NCI-H2107 (cell line): ENCODE measurements at places on chromosomes 7 and 10.

GRCh38 chr10:58645416-58646146 lies 132.9 kb downstream of the BICC1 start:
- DNase-seq = no peak

GRCh38 chr10:127027786-127028185 lies 122.6 kb downstream of the DOCK1 start:
- DNase-seq = no peak

GRCh38 chr7:151958036-151959010 lies 2.1 kb downstream of the GALNTL5 start:
- DNase-seq = no peak

DNA sequence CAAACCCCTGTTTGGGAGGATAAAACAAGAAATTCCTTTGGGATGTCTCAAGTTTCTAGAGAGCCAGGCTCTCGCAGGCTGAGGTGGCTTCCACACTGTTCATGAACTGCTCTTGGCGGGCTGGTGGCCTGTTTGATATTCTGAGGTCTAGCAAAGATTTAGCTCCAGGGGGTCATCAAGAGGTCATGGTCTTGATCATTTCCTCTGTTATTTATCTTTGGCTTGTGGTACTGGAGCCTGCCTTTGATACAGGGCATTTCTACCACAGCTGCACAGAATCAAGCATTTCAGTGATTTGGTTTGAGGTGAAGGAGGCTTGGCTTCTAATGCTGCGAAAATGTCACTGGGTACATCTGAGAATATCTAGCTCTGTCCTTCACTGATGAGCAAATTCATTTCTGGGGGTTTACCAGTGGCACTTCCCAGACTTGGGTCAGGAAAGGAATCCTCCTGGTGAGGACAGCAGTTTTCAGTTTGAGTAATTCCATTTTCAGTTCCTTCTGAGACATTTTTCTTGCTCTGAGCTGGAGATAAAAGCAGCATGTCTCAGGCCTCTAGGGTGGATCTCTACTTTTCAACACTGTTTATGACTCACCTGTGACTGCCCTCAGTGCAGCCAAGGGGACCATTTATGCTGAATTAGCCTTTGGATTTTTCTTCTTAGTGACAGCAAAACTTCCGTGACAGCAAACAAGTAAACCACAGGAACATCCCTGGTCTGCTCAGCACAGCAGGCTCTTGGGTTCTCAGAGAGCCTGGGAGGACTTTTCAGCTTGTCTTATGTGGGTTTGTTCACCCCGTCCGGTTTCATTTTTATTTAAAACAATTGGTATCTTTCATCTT lies 312.0 kb downstream of the RNLS start:
- DNase-seq = no peak

DNA sequence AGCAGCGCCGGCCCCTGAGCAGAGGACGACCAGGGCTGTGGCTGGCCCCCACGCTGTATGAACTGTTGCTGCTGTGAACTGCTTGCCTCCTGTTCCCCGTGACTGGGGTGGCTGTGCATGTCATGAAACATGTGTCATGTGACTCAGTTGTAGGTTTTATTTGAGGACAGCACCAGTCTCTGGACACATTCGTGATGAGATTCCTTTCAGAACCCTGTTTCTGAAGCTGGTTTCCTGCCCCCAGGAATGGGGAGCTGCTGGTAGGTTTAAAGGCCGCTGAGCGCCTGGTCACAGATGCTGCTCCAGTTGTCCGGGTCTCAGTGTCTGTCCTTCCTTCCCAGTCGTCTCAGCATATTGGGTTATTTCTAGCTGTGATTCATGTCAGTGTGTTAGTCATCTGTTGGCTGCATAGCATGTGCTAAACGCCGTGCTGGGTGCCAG lies 79.1 kb upstream of the PPIF start:
- no peak for DNase-seq

DNA sequence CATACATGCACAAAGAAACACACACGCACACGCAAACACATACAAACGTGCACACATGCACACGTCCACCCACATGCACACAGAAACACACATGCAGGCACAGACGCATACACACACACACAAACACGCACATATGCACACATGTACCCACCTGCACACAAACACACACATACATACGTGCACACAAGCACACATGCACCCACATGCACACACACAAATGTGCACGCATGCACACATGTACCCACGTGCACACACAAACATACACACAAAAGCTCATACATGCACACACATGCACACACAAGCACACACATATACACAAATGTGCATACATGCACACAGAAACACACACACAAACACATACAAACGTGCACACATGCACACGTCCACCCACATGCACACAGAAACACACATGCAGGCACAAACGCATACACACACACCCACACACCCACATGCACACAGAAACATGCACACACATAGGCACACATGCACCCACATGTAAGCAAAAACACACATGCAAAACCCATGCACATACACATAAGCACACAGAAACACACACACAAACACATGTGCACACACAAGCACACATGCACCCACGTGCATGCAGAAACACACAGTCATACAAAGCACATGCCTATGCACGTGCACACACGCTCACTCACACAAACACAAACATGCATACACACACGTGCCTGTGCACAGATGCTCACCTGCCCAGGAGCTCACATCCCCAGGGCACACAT lies 44.8 kb downstream of the FOXL3 start:
- DNase-seq = no peak

- DNase-seq = peak; percentile 58
Measured at GRCh38 chr7:47361746-47362215, 220.1 kb downstream of the TNS3 start.

DNA sequence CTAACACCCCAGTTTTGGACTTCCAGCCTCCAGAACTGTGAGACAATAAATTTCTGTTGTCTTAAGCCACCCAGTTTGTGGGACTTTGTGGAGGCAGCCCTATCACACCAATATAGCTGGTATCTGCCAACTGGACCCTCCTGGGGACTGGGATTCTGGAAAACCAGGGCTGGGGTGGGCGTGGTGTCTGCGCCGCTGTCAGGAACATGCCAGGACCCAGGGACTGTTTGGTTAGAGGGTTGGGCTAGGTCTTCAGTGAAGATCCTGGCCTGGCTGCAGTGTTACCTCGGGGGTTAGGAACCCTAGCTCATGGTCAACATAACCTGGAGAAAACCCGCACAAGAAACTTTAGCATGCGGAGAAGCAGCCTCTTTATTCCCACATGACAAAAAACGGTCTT lies 42.6 kb downstream of the PNLIPRP2 start:
- DNase-seq = no peak

DNA sequence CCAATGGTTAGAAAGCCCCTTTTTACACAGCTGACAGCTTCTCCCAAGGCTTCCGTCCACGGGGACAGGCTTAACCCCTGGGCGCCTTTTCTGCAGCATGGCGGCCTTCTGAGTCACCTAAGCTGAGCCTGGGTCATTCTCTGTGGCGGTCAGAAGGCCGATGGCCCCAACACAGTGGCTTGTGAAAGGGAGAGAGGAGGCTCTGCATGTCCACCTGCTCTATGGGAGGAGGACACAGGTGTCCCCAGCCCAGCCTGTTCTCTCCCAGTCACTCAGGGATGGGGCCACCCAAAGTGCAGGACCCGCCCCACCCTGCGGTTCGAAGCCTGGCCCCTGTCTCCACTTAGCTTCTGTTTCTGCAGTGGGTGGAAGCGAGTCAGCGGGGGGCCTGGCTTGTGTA lies 20.4 kb upstream of the TTYH3 start:
- no peak for DNase-seq

- DNase-seq = no peak
Measured at GRCh38 chr10:105185161-105185560, 544.1 kb downstream of the SORCS3 start.
